ENCODE measurements at places on chromosomes 1 and 21. TPM values are rescaled to one million over a fixed set of nuclear protein-coding genes. Genes with fewer than 3 reads are reported as not detected.

OPRD1 gene
- not detected for total RNA-seq

SMIM11 gene
- total RNA-seq, result 29.2 TPM

GRCh38 chr1:66535061-66535460 is 1.1 kb downstream of the SGIP1 start:
- DNase-seq, result no peak

- peak; percentile 81 for DNase-seq
Measured at GRCh38 chr1:209565759-209566678, 17.5 kb upstream of the CAMK1G start.

GRCh38 chr1:18764362-18764761 is 95.1 kb downstream of the TAS1R2 start:
- DNase-seq, result no peak

All from sciatic nerve (tissue), 2 donors.